ENCODE measurements at places on chromosomes 7 and 10.
A peak's percentile ranks its signal among the peaks of the same experiment; 100 is the strongest.

- peak; percentile 26 for DNase-seq
Measured at GRCh38 chr10:42933448-42934340, 143.2 kb upstream of the RET start.

DNA sequence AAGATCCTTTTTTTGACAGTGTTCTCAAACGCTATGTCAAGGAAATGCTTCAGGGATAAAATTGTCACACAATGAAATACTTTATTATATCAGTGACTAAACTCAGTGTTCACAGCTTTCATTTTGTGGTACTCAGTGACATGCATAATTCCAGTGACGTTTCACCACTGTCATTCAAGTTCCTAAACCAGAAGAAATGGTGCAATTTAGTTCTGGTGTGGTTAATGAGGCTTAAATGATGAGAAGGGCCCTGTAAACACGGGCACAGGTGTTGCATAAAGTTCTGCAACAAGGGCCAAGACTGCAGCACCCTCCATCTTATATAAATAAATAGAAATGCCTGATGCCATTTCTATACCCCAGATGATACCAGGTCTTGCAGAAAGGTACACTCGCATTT lies 1247.1 kb downstream of the GATA3 start:
- no peak for DNase-seq

DNA sequence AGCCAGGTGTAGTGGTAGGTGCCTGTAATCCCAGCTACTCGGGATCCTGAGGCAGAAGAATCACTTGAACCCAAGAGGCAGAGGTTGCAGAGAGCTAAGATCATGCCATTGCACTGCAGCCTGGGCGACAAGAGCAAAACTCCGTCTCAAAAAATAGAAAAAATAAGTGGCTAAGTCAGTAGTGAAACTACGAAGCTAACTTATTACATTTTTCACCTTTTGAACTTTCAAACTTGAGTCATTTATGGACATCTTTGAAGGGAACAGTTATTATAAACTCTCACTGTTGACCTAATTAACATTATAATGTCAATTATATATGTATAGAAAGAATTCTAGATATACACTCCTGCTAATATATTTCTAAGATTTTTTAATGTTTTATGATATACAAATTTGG lies 541.5 kb upstream of the C7orf33 start:
- no peak for DNase-seq

DNA sequence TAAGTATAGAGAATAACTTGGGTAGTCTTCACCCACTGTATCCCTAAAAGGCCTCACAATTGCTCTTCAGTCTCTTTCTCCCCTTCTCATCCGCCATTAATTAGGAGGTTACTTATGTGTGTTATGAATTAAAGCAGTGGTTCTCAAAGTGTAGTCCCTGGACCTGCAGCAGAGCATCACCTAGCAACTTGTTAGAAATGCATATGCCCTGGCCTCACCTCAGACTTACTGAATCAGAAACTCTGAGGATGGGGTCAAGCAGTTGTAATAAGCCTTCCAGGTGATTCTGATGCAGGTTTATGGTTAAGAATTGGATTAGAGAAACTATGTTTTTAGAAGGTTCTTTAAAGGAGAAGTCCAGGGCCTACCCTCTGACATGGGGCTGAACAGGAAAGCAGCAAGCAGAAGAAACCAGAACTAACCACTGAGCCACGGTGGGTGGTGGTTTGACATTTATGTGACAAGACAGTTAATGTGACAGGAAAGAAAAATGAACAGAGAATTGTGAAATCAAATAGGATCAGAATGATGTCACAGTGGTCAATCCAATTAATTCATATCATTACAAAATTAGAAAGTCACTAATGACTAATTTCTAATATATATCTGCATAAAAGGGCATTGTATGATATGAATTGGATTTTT lies 37.6 kb downstream of the ENTPD1 start:
- DNase-seq: no peak

GRCh38 chr10:77888356-77888703 lies 38.2 kb downstream of the DLG5 start:
- no peak for DNase-seq

DNA sequence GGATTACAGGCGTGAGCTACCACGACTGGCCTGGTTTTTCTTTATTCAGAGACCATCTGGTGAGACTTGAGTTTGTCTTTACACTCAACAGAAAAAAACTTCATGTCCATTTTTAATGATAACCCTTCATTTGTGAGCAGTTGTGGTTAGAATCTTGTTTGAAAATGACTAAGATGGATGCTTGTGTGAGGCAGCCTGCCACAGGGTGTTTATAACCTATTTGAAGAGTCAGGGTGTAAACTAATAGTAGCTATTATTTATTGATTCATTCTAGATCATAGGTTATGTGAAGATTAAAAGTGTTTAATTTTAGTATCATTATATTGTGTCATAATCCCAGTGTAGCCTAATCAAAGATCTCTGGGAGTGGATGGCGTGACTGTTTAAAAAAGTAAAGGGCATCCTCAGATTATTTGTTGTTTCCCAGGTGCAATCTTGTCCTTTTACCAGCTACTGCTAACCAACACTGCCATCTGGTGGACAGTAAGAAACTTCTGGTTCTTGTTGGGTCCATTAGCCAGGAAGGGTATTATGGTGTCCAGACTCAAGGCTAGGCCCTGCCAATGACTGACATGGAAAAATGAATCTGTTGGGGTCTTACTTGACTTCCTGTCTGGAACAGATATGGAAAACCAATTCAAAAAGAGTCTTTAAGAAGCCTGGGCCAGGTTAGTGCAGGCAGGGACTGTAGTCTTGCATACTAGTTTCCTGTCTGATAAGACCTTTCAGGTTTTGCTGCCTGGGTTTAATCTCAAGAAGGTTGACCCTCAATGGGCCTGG lies 24.9 kb downstream of the NRBF2 start:
- DNase-seq: peak; percentile 46

All from endothelial cell (in vitro differentiated cells).